ENCODE measurements at places on chromosomes 11 and 22.

- no peak for DNase-seq
Measured at GRCh38 chr11:121372671-121373429, 79.3 kb upstream of the SORL1 start.

DNA sequence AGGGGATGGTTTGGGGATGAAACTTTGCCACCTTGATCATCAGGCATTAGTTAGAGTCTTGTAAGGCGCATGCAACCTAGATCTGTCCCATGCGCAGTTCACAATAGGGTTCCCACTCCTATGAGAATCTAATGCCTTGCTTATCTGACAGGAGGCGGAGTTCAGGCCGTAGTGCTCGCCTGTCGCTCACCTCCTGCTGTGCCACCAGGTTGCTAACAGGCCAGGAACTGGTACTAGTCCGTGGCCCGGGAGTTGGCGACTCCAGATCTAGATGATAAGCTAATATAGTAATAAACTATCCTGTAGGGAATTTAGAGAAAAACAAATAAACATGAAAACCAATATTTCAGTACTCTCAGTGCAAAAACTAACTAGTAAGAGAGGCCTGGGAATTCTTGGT lies 155.4 kb upstream of the ANO5 start:
- DNase-seq = no peak

DNA sequence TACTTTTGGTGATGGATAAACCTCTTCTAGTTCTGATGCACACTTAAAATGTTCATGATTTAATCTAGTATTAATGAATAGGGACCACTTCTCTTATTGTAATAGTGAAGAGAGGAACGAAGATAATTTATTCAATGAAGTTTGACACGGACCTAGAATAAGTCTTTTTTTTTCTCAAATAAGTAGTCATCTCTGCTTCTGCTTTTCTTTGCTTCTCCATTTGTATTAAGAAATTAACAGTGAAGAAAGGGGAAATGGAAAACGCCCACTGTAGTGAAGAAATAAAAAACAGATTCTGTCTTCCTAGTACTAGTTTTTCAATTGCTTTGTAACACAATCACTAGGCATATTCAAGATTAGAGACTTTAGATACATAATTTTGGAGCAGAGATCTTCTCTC lies 73.0 kb downstream of the CD44 start:
- DNase-seq = peak; percentile 88

- no peak for DNase-seq
Measured at GRCh38 chr11:44695169-44695833, 31.5 kb upstream of the TSPAN18 start.

DNA sequence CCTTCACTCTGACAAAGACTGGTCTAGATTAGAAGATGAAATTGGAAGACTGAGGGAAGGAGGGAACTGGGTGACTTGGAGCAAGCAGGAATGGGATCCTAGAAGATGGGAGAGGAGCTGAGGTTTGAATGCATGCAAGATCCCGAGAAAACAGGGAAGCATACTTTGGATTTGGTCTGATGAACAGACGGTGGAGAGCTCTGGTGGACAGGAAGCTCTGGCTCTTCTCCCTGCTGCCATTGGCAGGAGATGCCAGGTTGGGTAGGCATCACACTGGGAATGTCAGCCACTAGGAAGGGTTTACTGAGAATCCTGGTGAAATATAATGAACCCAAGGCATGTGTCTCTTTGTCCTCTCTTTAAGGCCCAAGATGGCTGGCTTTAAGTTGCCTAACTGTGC lies 16.5 kb downstream of the NAV2 start:
- no peak for DNase-seq

DNA sequence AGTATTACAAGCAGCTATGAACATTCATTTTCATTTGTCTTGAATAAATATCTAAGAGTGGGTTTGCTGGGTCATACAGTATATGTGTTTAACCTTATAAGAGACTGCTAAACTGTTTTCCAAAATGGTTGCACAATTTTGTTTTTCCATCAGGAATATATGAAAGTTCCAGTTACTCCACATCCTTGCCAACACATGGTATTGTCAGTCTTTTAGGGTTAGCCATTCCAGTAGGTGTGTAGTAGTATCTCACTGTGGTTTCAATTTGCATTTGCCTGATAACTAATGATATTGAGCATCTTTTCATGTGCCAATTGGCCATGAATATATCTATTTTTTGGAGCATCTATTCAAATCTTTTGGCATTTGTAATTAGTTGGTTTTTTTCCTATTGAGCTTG lies 7.7 kb upstream of the CCDC83 start:
- DNase-seq = no peak

DNA sequence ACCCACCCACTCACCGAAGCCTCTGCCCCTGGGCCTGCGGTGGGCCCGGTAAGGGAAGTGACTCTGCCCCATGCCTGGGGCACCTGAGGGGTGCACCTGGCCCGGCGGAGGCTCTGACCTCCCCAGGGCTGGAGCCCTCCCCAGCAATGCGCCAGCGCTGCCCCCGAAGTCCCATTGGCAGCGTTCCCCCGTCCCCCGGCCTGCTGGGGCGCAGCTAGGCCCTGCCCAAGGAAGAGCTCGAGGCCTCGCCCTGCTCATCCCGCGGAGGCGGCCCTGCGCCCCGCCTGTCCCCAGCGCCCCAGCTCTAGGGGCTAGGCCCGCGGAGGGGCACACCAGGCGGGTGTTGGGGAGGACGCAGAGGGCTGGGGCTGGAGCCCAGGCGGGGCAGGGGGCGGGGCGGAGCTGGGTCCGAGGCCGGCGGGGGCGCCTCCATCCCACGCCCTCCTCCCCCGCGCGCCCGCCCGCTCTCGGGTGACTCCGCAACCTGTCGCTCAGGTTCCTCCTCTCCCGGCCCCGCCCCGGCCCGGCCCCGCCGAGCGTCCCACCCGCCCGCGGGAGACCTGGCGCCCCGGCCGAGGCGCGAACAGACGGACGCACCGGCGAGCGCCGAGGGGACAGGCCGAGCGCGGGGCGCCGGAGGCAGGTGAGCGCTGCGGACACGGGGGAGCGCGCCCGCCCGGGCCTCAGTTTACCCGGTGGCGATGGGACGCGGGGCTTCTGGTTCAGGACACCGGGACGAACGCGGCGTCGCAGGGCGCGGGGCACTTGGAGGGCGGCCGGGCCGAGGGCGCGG lies at the start of gene EPS8L2:
Gene EPS8L2 (plus strand): TSS at position 586 of the 793 bp plus-strand sequence. CDS start 3,177 bp downstream, outside the sequence.
- DNase-seq = no peak

- no peak for DNase-seq
Measured at GRCh38 chr22:20392983-20393704, 807 bp upstream of the ZNF74 start.

- no peak for DNase-seq
Measured at GRCh38 chr11:126165757-126166156, 45.7 kb downstream of the RPUSD4 start.

- DNase-seq = no peak
Measured at GRCh38 chr11:37951996-37952395, 1354.0 kb upstream of the RAG2 start.

DNA sequence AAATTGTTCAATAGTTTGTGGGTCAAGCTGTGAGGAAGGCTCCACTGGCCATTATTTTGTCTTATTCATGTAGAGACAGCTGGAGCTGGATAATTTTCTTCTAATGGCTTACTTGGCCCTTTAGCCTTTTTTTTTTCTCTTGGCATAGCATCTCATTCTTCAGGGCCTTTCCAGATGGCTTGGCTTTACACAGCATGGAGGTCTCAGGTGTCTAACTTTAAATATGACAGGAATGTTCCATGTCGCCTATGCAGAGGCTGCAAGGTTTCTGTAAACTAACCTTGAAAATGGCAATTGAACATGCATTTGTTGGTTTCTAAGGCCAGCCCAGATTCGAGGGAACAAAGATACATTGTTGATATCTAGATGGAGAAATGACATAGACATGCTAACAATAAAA lies 247.9 kb upstream of the CNTN5 start:
- DNase-seq = no peak

- no peak for DNase-seq
Measured at GRCh38 chr11:46658259-46658658, 40.9 kb downstream of the ATG13 start.

DNA sequence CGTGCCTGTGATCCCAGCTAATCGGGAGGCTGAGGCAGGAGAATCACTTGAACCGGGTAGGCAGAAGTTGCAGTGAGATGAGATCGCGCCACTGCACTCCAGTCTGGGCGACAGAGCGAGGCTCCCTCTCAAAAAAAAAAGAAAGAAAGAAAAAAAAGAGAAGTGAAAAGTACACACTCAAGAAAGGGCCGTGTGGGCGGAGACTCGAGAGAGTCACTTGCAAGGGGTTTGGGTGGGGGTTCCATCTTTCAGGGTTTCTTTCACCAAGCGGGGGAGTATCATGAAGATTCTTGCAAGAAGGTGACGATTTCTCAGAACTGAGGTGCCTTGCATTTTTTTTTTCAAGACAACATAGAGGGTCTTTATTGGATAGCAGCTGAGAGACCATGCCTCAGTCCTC lies 4.0 kb upstream of the IFITM5 start:
- no peak for DNase-seq

DNA sequence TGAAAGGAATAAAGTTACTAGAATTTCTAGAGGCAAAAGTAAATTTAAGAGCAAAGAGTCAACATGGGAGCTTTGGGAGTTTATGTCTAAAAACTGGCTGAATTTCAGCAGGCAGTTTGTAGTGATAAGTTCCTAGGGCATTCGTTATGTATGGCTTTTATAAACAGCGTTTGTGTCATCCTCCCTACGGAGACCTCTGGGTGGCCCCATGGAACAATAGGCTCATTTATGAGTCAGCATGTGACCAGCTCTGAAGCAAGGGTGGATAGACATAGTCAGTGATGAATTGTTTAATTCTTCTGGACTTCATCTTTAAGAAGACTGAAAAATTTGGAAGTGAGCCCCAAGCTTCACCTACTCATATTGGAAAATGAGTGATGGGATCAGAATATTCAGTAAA lies 37.1 kb downstream of the SVIP start:
- no peak for DNase-seq

- DNase-seq = no peak
Measured at GRCh38 chr22:46486996-46487717, 50.3 kb downstream of the CELSR1 start.

GRCh38 chr11:113267493-113267892 lies 46.9 kb upstream of the TTC12 start:
- no peak for DNase-seq

DNA sequence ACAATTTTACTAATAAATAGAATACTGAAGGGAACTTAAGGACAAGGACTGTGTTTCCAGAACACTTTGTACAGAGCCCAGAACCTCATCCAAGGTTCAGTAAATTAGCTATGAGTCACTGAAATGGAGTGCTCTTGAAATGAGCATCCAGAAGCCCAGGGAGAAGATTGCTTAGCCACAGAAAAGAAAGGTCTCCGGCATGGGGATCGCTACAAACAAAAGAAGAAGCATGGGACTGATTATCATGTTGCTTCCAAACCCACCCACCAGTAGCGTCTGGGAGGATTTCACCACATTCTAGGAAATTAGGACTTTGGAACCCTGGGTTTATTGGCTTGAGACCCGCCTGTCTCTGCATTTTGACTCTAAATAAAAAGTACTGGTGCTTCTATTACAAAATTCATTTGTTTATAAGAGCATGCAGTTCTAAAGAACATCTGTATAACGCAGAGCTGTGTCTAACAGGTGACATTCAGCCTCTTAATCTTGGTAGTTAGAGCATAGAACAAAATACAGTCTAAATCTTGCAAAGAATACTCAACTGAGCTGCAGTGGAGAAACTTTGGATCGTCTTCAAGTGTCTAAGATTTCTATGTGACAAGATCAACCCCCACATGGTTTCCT lies 35.9 kb upstream of the SESN3 start:
- DNase-seq = no peak

DNA sequence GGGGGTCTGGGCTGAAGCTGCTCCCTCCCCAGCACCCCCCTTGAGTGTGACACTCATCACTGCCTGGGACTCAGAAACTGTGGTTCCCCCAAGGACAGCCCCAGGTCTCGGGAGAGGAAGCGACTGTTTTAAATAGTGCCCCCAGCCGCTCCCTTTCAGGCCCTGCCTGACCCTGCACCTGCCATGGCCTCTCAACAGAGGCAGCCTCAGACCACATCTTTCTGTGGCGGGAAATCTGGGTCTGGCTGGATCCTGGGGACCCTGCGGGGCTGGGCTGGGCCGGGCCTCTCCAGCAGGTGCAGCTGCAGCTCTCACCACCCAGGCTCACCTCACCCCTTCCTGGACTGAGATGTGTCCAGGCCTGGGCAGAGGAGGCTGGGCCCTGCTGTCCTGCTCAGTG lies 3.7 kb upstream of the IGLL1 start:
- DNase-seq = no peak

- DNase-seq = no peak
Measured at GRCh38 chr11:126973051-126973450, 27.5 kb downstream of the KIRREL3 start.

DNA sequence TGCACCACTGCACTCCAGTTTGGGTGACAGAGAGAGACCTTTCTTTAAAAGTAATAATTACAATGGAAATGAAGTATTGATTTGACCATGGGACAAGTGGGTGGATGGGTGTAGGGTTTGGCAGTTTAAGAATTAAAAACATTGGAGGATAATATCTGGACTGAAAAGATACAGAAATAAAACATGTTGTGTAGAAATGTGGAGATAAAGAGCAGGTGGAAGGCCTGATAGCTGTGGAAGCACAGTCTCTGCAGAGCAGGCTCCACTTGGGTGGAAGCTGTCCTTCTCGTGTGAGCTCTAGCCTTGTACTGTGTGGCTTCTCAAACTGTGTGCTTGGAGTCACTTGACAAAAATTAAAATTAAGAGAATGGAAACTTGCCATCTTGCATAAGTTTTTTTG lies 25.6 kb downstream of the APLP2 start:
- DNase-seq = no peak

- DNase-seq = no peak
Measured at GRCh38 chr11:16862726-16863125, 124.3 kb downstream of the C11orf58 start.

Measured in Kasumi-1 (cell line).